ENCODE measurements at places on chromosomes 12 and 14.

GRCh38 chr12:15059123-15059522 is 86.3 kb downstream of the PDE6H start:
- no peak for DNase-seq

DNA sequence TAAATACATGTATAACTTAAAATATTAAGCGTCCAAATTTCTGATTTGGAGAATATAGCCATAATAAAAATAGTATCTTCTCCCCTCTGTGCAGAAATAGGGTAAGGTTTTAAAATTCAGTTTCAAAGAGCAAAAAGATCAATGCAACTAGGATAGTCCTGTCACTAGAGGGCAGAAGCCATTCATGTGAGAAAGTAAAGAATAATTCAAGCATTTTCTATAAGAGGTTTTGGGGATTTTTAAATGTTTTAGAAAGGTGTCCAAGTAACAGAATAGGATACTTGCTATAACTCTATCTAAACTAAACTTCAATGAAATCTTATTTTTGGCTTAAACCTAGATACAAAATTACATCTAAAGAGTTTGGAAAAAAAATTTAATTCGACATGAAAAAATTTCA is 50.3 kb downstream of the ADAMTS20 start:
- DNase-seq: peak; percentile 50

DNA sequence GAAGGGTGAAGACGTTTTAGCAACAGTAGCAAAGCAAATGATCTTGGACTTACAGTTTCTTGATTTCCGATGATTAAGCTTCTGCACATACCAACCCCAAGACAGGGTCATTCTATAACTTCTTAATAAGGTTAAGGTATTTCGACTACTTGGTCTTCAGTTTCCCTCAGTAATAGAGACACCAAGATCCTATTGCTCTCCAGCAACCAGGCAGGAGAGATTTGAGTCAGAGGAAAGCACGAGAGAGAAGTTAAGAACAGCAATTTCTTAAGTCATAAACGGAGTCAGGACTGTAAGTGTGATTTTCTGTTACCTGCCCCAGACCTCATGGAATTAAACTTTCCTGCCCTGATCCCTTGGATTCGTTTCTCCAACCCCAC is 215.6 kb downstream of the TTC8 start:
- no peak for DNase-seq

- no peak for DNase-seq
These were observed 3.3 kb downstream of the CDK17 start for GRCh38 chr12:96396914-96397313.

GRCh38 chr14:38991299-38991698 is 111.7 kb downstream of the SEC23A start:
- DNase-seq: no peak

DNA sequence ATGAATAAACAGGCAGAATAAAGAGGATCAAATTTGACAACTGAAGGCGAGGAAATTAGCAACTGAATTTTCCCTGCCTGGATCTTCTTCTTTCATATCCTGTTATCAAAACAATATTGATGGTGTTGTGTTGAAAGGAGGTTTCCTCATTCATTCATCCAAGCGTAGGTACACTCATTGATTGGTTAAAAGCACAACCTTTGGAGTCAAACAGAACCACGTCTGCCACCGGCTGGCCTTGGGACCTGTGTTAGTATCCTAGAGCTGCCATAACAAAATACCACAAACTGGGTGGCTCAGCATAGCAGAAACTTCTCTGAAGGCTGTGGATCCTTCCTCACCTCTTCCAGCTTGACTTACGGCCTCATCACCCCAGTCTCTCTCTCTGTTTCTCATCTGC is 268.6 kb upstream of the PWP1 start:
- DNase-seq: no peak

DNA sequence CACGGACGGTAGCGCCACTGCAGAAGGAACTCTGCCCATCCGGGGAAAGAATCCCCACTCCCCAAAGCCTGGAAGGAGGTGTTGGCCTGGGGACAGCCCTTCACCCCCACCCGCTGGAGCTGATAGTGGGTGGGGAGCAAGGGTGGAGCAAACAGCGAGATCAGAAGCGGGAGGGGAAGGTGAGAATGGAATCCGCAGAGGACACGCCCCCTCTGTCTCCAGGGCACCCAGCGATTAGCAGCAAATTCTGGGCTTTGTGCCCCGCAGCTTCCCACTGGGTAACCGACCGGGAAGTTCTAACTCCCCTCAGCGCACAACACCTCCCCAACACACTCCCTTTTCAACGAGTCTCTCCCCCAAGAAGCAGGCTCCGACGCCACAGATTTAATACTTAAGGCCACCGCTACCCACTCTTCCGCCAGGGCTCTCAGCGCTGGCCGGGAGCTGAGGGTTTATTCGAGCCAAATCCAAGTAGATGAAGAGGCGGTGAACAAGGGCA is 1.4 kb downstream of the SLC25A29 start:
- DNase-seq: no peak

- DNase-seq: peak; percentile 80
These were observed 165.1 kb downstream of the MON2 start for GRCh38 chr12:62631471-62632410.

GRCh38 chr12:26086936-26087335 is 37.9 kb downstream of the BHLHE41 start:
- DNase-seq: no peak

DNA sequence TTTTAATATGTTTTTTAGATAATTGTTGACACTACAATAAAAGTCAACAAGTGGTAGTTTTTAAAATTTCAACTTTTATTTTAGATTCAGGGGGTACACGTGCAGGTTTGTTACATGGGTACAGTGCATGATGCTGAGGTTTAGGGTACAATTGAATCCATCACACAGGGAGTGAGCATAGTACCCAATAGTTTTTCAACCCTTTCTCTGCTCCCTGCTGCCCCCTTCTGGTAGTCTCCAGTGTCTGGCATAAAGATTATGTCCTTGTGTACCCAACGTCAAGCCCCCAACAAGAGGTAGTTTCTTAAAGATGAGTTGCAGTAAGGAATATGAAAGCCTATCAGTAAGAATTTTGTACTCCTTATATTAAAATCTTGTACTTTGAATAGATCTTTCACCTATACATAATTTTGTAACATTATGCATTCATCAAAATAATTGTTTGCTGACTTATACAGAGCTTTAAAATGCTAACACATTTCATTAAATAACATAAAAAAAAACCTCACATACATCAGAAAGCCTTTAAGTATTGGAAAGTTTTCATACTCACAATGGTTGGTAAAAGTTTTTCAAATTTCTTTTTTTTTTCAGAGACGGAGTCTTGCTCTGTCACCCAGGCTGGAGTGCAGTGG is 5.4 kb upstream of the RALGAPA1 start:
- peak; percentile 65 for DNase-seq

- DNase-seq: no peak
These were observed 216.0 kb upstream of the NPAS3 start for GRCh38 chr14:32722631-32723183.

DNA sequence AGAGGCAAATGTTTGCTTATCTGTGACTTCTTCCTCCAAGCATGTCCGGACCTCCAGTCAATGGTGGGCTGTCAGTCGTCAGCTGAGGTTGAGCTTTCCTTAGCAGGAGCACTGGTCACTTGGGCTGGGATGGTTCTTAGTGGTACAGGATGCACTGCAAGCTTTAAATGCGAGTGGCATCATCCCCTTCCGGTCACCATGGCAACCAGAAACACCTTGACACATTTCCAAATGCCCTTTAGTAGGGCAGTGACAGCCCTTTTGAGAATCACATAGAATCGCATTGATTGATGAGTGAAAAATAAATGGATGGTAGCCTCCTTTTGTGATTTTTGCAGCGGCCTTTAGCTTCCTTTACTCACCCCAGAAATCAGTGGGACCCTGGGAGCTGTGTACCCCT is 24.1 kb downstream of the NTF3 start:
- no peak for DNase-seq

GRCh38 chr14:102262929-102263462 is 42.0 kb downstream of the MOK start:
- DNase-seq: peak; percentile 57

GRCh38 chr14:93889739-93890483 is 37.2 kb upstream of the FAM181A start:
- no peak for DNase-seq
